ENCODE measurements at places on chromosomes 5 and 9.

GRCh38 chr9:124045076-124045829, 33.7 kb downstream of the LHX2 start:
- no peak for DNase-seq

DNA sequence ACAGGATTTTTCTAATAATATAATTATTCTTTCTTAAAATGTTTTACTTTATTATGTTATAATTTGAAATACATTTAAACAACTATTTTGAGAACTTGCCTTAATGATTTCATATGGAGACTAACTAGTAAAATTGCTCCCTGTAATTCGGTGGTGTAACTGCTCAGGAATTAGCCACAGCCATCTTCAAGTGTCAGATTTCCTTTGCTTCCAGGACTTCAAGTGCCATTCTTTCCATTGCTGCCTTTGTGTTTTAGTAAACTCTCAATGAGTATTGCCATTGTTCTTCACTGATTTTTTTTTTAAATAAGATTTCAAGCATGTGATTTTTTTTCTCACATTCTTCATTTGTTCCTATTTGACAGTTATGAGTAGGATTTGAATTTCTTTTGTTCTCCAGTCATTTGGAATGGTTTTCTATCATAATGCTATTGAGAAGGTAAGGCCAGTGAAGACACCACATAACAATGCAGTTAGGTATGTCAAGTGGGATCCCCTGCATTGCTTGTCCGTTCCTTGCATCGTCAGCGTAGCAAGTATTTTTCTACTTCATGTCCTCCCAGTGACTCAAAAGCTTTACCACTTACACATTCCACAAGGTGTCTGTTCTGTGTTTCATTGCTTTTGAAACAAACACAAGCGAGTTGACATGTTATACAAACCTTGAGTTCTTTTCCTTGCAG, 83.7 kb downstream of the LNPEP start:
- peak; percentile 86 for DNase-seq

DNA sequence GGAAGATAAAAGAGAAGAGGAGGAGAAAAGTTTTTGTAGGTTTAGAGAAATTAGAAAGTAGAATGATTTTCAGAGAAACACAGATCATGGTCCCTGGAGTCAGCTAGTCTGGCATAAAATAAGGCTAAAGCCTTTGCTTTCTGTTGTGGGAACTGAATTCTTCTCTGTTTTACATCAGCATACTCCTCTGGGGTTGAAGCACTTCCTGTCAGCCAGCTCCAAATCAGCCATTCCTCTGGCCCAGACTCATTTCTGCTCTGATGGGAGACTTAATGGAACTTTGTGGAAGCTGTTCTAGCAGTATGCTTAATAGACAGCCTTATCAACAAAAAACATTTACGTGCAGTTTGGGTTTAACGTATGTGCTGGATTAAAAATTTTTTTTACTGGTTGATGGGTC, 143.2 kb downstream of the HMHB1 start:
- DNase-seq: no peak

GRCh38 chr9:126451316-126451885, 124.8 kb downstream of the MVB12B start:
- no peak for DNase-seq

DNA sequence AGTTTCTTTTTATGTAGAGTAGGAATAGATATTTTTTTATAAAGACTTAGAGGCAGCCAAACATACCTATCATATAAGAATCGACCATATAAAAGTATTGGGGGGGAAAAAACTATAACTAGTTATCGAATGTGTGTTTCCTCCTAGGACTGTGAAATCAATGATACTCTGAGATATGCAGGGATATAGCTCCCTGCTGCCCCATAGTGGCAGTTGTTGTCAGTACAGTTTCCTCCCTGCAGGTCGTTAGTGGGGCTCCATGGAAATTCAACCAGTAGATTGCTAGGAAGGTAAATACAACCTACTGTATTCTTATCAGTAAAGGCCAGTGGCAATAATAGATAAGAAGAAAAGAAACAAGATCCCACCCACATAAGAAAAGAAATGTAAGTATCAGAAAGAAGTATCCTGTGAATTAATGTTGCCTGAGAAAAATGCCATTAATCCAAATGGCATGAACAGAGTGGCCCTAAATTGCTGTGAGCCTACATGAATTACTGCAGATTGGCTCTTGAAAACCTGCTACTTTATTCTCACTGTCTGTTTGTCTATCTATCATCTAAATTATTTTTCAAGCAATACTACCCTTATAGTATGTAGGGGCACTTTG, 136.9 kb upstream of the FBN2 start:
- peak; percentile 45 for DNase-seq

GRCh38 chr5:56529666-56530430, 285.5 kb upstream of the MAP3K1 start:
- no peak for DNase-seq

- no peak for DNase-seq
These were observed 76.1 kb downstream of the ADAMTS2 start for GRCh38 chr5:179268966-179269693.

DNA sequence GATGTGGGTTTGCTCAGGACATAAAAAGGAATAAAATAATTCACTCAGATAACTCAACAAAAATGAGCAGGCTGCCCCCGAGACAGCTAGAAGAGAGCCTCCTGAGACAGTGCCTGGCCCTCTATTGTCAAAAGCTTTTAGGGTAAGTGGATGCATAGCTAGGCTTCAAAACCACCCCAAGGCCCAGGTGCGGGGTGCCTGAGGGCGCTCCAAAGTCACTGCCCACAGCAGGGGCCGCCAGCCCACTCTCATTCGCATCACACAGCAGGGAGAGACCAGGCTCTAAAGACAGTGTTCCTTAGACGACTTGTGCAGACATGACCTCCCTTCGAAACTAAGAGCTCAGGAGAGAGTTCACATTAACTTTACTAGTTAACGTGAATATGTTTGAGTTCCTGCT, 271.5 kb downstream of the FSTL4 start:
- no peak for DNase-seq

DNA sequence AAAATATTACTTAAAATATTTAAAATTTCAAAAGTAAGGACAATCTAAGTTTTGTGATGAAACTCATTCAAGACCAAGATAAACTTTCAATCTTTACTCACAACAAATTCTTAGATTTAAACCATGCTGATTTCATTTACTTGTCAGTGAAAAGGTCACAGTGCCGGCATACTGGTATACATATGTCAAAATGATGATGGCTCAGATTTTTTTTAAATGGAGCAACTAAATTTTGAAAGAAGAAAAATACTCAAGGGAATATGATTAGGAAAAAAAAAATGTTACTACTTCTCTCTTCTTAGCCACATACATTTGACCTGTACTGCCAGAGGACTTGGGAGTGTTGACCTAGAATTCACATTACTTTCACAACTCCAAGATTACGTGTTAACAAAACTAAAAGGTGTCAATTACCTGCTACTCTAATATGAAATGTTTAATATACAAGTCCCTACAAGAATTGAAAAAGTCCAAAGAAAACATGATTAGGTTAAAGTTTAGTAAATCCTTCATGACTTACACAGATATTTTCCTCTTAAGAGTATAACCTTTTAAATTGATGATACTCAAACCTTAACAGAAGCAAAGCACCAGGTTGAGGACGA, 4.6 kb downstream of the EFNA5 start:
- DNase-seq: no peak

GRCh38 chr5:102778478-102778877, 23.4 kb downstream of the PAM start:
- DNase-seq: no peak

GRCh38 chr5:180047667-180048066, 23.9 kb downstream of the RNF130 start:
- DNase-seq: no peak

DNA sequence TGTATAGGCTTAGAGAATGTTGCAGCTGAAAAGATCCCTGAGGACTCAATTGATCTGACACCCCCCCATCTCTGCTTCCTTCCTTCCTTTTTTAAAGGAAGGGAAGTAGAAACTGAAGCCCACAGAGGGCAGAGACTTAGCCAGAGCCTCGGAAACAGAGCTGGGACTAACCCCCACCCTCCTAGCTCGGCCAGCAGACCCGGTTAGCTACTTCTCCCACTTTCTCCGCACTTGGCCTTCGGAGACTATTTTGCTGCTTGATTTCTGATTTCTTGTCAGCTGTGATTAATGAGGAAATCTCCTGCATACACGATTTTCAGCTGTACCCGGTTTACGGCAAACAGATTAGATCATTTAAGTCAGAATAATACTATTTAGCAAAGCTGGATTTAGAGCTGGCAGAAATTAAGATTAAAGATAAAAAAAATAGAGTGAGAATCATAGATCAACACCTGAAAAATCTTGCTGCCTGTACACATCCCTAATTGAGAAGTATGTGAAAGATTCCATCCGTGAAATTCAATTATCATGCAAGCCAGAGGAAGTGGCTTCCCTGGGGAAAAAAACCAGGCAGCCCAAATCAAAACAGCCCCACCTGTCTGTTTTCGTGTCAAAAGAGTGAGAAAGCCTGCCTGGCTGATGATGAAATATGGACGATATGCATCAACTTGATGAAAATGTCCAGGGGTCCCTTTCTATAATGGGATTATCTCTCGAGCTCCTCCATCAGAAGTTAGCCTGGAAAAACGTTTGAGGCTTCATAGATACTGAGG, 159.5 kb upstream of the SHB start:
- DNase-seq: no peak

DNA sequence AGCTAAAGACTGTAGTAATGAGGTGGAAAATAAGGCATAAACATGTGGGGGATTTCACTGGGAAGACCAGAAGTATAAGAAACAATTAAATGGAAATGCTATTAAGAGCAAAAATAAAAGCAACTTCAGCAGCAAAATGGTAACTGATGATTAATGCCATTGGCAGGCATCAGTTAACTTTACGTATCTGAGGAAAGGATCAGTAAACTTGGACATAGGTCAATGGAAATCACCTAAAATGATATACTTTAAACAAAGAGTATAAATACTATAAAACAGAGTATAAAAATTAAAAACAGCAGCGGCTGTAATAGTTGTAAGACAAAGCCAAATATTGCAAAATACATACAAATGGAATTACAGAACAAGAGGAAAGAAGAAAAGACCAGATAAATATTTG, 992.1 kb downstream of the DNAH5 start:
- no peak for DNase-seq

DNA sequence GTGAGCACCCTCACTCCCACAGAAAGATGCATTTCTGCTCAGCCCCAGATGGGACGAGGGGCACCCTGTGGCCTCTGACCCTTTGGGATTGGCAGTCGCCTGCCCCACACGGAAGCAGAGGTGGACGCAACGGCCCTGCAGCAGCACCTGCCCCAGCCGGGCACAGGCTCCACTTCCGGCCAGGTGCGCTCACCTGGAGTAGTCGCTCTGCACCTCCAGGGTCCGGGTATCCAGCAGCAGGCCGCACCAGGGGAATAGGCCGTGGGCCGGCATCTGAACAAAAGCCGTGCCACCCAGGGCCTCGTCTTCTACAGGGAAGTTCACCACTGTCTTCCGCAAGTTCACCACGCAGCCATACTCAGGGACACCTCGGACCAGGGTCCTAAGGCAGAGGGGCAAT, 30.7 kb downstream of the TERT start:
- no peak for DNase-seq

DNA sequence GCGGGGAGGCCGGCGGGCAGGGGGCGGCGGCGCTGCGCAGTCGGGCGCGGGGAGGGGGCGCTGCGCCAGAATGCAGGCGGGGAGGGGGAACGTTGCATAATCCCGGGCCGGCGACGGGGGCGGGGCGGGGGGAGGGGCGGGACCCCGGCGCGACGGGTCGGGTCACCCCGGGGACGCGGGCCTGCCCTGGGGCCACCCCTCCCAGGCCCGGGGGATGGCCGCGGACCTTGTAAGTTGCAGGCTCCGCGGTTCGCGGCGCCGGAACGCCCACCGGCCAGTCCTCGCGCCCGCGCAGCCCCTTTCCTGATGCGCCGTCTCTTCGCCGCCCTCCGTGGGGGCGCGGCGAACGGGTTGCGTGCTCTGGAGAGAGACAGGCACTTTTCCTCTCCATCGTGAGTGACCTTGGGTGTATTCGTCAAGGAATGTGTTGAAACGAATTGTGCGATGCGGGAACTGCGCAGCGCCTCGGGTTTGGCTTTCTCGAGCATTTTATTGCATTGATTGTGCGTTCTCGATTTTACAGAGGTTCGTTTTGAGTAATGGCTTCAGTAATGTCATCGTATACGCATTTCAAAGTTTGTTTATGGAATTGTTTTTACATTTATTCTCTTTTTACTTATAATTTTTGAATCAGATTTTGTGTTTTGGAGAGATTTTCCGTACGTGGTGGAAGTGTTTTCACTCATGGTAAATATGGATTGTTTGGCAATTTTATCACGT, 802 bp downstream of the SPIN1 start:
- peak; percentile 84 for DNase-seq

DNA sequence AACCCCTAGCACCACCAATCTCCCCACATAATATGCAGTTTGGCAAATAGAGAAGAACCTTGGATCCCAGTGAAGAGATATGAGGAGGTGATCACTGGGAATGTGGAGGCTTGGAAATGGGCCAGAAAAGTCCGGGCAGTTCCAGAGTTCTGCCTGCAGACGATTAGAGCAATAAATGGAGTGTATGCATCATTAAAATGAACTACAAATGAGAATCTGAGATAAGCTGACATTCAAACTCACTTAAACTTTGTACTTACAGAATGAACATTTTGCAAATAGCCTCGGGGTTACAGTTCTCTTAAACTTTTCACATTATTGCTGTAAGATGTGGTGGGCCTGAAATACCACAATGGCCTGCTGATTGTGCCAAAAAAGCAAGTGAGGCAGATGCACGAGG, 23.0 kb upstream of the LHFPL2 start:
- no peak for DNase-seq

DNA sequence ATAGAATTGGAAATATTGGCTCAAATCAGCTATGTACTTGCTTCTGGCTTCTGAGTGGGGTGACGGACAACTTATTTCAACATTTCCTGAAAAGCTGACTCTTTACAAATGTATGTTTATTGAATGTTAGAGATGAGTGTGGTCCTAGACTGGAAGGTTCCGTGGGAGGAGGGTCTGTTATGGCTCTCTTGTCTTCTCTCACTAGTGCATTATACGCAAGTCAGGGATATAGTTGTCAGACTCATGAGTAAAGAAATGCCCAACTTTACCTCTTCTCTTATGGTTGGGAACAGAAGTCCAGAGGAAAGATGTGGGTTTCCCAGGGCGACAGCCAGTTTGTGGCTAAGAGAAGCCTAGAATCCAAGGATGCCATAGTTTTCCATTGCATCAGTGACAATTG, 839.3 kb upstream of the WWC1 start:
- DNase-seq: no peak

- DNase-seq: no peak
These were observed 131.1 kb downstream of the GPBP1 start for GRCh38 chr5:57304931-57305330.

Data from ACHN (cell line).